ENCODE measurements at places on chromosomes 1 and 21. TPM values are rescaled to one million over a fixed set of nuclear protein-coding genes. Genes with fewer than 3 reads are reported as not detected.

The ANXA9 gene
- 2.5 TPM for polyA plus RNA-seq

The CLEC20A gene
- not detected for polyA plus RNA-seq

The HPDL gene
- polyA plus RNA-seq = 2.1 TPM

The UTS2 gene
- not detected for polyA plus RNA-seq

The FCRL6 gene
- 0.34 TPM for polyA plus RNA-seq

The ESPN gene
- 3.0 TPM for polyA plus RNA-seq

The TSPAN1 gene
- polyA plus RNA-seq = 0.54 TPM

The PDC gene
- 0.54 TPM for polyA plus RNA-seq

The PHF13 gene
- polyA plus RNA-seq = 18.4 TPM

The FAM163A gene
- polyA plus RNA-seq = 0.16 TPM

The FMO5 gene
- polyA plus RNA-seq = 2.7 TPM

The LCA5L gene
- polyA plus RNA-seq = 1.3 TPM

The HMCN1 gene
- 13.6 TPM for polyA plus RNA-seq

The TINAGL1 gene
- polyA plus RNA-seq = 21.1 TPM

The STYXL2 gene
- 136 TPM for polyA plus RNA-seq

The PIGR gene
- polyA plus RNA-seq = not detected

The AMIGO1 gene
- polyA plus RNA-seq = 12.9 TPM

The GCSAML gene
- polyA plus RNA-seq = 0.11 TPM

The FGR gene
- 1.4 TPM for polyA plus RNA-seq

The CLIC6 gene
- polyA plus RNA-seq = not detected

The S100A3 gene
- polyA plus RNA-seq = 0.77 TPM

The SPRR2A gene
- polyA plus RNA-seq = not detected

The FMO2 gene
- polyA plus RNA-seq = 1.2 TPM

The G0S2 gene
- 3.8 TPM for polyA plus RNA-seq

The SPRR2G gene
- polyA plus RNA-seq = not detected

The GIPC2 gene
- polyA plus RNA-seq = 0.78 TPM

The METTL18 gene
- polyA plus RNA-seq = 7.0 TPM

The U2AF1 gene
- polyA plus RNA-seq = 47.9 TPM

The HDAC1 gene
- polyA plus RNA-seq = 40.1 TPM
